Amniotic stem cell (primary cell): ENCODE measurements at places on chromosomes 4 and X.

- DNase-seq: no peak
These were observed 75.4 kb downstream of the FAM13A start for GRCh38 chr4:88981556-88981955.

- no peak for DNase-seq
These were observed 35.6 kb upstream of the SFRP2 start for GRCh38 chr4:153824501-153824900.

GRCh38 chrX:118448273-118448783, 47.3 kb upstream of the DOCK11 start:
- peak; percentile 14 for DNase-seq

DNA sequence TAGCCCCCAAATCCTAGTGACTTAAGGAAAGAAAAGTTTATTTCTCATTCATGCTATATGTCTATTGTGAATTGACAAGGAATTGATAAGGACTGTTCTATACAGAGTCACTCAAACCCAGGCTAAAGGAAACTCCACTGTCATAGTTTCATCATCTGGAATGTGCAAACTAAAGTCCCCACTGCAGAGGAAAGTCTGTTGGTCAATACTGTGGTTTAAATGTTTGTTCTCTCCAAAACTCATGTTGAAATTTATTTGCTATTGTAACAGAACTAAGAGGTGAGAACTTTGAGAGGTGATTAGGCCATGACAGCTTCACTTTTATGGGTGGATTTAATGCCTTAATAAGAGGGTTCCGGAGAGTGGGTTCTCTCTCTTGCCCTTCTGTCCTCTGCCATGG, 149.6 kb downstream of the COX18 start:
- no peak for DNase-seq

GRCh38 chr4:57679969-57680368, 569.8 kb upstream of the IGFBP7 start:
- no peak for DNase-seq

DNA sequence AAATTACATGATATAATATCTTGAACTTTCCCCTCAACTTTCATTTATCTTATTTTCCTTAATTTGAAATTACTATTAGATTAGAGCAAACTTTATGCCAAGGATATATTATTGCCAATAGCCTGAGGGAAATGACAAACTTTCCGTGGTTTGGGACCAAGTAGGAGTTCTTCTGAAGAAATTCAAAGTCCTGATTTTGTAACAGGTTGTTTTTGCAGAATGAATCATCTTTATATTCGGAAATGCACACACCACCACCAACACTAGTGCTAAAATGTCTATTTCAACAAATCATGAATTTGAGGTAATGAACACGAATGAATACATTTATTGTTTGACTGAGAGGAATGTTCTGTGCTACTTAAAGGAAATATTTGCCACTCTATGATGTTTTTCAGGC, 226.7 kb downstream of the GRIA2 start:
- no peak for DNase-seq

DNA sequence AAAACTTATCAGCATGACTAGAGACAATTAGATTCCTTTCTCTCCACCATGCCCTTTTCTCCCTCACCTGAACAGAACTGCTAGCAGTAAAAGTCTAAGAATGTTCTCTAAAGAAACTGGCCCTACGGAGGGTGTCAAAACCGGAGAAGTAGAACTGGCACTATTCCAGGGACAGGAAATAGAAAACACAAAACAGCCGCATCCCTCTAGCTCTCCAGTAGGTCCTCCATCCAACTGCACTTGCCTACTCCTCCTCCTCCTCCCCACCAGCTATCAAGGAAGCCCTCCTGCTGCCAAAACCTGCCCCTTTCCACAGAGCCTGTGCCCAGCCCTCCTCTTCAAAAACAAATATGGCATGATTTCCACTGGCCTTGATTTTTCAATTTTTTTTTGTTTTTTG, 28.4 kb downstream of the FUNDC1 start:
- no peak for DNase-seq

GRCh38 chrX:104795804-104796203, 229.8 kb downstream of the IL1RAPL2 start:
- DNase-seq: no peak

- DNase-seq: no peak
These were observed 14.1 kb upstream of the PAPSS1 start for GRCh38 chr4:107734120-107734519.

- DNase-seq: no peak
These were observed 266.8 kb downstream of the C4orf33 start for GRCh38 chr4:129362691-129363274.

- DNase-seq: no peak
These were observed 148.1 kb downstream of the TRIML1 start for GRCh38 chr4:188287169-188287894.

- no peak for DNase-seq
These were observed 901 bp downstream of the JADE1 start for GRCh38 chr4:128810331-128810870.

DNA sequence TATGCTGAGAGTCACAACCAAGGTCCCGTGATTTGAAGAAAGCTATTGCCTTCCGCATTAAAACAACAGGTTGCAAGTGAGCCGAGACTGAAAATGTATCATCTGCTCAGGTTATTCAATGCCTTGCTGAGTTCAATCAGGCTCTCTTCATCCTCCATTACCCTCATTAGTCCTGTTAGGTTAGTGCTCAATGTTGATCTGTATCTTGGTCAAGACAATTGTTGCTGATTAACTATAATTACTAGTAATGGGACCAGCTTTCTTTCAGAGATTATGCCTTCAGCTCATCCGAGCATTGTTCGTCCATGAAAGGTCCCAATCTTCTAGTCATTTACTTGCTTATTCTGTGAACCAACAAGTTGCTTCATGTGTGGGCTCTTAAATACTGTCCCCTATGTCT, 534.6 kb upstream of the FAM241A start:
- no peak for DNase-seq

DNA sequence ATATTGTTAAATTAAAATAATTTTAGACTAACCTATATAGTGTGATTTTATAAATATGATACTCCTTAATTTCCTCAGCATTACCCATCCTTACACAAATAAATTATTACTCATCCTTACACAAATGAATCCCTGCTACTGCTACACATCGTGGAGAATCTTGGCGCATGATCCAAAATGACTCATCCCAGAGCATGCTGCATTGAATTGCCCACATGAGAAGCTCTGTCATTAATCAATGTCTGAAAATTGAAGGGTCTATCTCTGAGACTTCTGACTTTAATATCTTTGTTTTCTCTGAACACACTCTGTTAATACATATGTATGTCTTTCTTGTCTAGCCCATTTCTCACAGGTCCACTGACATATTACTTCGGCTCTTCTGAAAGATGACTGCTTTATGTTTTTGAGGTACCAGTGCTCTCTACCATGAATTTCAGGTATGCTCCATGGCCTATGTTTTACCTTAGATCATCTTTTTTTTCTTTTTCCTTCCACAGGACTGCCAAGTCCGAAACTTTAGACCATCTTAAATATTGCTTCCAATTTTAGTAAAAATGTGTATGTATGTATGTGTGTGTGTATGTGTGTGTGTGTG, 15.7 kb upstream of the DUSP21 start:
- peak; percentile 50 for DNase-seq

DNA sequence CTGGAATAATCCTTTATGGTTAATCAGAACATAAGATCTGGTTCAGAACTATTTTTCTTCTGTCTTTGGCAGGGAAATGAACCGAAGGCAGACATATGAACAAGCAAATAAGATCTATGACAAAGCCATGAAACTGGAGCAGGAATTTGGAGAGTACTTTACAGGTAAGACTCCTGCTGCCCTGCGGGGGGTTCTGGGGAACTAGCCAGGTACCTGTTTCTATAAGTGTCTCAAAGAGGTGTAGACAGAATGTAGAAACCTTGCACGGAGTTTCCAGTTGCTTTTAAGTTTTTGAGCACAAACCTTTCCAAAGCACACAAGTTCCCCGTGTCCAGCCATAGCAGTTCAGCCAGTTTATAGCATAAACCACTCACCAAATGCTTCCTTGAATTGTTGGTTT, 56.2 kb downstream of the DLG3 start:
- no peak for DNase-seq

- DNase-seq: no peak
These were observed 213.3 kb downstream of the GLUD2 start for GRCh38 chrX:121260596-121261240.

GRCh38 chr4:6887591-6888371, 21.8 kb upstream of the TBC1D14 start:
- no peak for DNase-seq

GRCh38 chr4:82430964-82431745, 765 bp downstream of the ENOPH1 start:
- no peak for DNase-seq

- no peak for DNase-seq
These were observed 80.9 kb downstream of the NKX6-1 start for GRCh38 chr4:84417997-84418709.

DNA sequence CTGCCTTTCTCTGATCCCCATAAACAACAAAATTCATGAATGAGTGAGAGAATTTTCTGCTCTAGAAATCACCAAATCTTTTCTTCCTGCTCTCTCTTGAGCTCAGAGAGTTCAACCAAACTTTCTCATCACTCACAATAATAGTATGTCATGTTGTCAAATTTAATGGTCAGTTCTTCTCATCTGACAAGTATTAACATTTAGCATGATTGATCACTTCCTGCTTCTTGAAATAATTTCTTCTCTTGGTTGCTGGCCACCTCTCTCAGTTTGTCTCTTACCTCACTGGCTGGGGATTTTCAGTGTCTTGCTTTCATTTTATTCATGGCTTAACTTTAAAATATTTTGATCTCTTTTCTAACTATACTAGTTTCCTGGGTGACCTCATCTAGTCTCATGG, 25.5 kb upstream of the FGF5 start:
- no peak for DNase-seq

DNA sequence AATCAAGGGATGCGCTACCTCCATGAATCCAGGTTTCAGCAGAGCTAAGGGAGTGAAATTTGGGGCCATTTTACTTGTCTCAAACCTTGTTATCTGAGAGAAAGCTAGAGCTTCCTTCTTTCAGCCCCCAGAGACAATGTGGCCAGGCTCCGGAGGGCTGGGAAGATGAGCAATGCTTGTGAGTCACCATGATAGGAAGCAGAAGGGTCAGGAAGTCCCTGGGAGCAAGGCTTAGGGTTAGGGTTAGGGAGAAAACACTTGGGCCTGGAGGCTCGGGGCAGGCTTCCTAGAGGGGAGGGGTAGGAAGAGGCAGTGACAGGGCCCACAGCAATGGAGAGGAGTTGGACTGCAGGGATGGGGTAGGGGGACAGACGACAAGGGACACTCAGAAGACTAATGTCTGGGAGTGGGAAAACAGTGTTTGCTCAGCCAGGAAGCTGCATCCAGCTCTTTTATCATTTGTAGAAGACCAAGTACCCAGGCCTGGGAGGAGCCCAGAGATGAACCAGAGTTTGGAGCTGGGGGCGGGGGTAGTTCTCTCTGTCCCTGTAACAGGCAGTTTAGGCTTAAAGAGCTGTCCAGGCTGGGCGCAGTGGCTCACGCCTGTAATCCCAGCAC, 16.4 kb upstream of the PORCN start:
- no peak for DNase-seq

GRCh38 chrX:70013466-70014381, 36.0 kb downstream of the AWAT2 start:
- DNase-seq: no peak
